ENCODE measurements at places on chromosomes 7 and 10. TPM values are rescaled to one million over a fixed set of nuclear protein-coding genes. Genes with fewer than 3 reads are reported as not detected.

GSTK1 gene
- total RNA-seq = 53.3 TPM

TCERG1L gene
- not detected for total RNA-seq

GJD4 gene
- total RNA-seq = not detected

CYP3A7 gene
- 0.74 TPM for total RNA-seq

LIPF gene
- not detected for total RNA-seq

BCL7B gene
- total RNA-seq = 23.4 TPM

NUTM2E gene
- total RNA-seq = not detected

ELMO1 gene
- 1.3 TPM for total RNA-seq

SVOPL gene
- not detected for total RNA-seq

SPDYE2 gene
- not detected for total RNA-seq

ADAMTS14 gene
- 2.0 TPM for total RNA-seq

SERPINE1 gene
- total RNA-seq = 23.1 TPM

TBX20 gene
- 6.4 TPM for total RNA-seq

NFE2L3 gene
- 0.18 TPM for total RNA-seq

CLDN3 gene
- not detected for total RNA-seq

CCDC172 gene
- not detected for total RNA-seq

Measured in fibroblast of the aortic adventitia (primary cell).